ENCODE measurements at places on chromosomes 3 and 15. TPM values are rescaled to one million over a fixed set of nuclear protein-coding genes. Genes with fewer than 3 reads are reported as not detected.

GRCh38 chr3:82143661-82144412 is 382.4 kb upstream of the GBE1 start:
- H3K4me1 ChIP-seq, result no peaks in the 10 kb centered on the region
- H3K27ac ChIP-seq, result no peak overlapping the region
- no peaks in the 10 kb centered on the region for H3K27me3 ChIP-seq
- no peaks in the 10 kb centered on the region for H3K36me3 ChIP-seq

DNA sequence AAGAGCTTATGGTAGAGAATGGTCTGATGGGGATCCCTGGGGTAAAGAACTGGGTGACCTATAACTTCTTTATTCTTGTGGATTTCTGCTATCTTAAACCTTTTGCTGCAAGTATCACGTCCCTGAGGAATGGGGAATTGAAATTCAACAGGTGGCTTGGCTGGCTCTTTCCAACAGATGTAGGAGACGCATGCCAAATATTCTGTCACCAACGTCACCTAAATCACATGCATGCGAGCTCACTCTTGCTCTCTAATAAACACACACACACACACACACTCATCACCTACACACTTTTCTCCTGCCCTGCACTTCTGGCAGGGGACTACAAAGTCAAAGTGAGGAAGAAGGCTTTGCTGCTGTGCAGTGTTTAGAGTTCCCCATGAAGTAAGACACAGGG is 145.8 kb upstream of the NECTIN3 start:
- H3K36me3 ChIP-seq, result no peaks in the 10 kb centered on the region
- H3K4me1 ChIP-seq, result no peaks in the 10 kb centered on the region
- no peak overlapping the region for H3K27ac ChIP-seq
- H3K27me3 ChIP-seq, result no peaks in the 10 kb centered on the region
- no peak overlapping the region for H3K4me3 ChIP-seq

DNA sequence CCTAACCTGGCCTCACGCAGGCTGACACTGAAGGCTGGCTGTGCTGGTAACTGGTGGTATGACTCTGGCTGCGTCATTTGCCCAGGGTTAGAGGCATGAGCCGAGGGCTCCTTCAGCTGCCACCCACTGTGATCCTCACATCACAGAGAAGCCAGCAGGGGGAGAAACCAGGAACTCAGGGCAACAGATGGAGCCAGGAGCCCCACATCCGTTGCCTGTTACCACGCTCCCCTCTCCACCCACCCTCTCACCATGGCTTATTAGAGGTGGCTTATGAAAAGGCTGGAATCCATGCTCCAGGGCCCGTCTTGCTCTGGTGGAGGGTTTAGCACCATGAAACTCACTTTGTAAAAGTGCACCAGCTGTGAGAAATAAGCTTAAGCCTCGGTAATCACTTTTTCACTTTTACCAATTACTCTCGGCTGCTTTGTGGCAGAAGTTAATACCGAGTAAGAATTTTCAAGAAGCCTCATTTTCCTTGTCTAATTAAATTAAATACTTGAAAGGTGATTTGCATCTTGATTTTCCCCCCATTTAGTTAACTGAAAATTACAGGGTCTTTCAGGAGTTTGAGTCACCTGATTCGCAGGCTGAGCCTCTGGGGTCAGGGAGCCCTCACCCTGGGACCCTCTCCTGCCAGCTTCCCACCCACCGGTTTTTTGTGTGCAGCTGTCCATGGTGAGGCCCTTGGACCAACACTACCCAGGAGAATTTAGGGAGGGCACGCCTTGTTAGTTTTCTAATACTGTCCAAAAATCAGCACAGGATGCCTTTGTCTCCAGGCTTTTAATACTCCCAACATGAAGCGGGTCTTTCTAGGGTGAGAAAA is 60.9 kb downstream of the ASB7 start:
- peaks cover 7% of the 10 kb centered on the region for H3K27me3 ChIP-seq
- DNase-seq, result no peak
- no peaks in the 10 kb centered on the region for H3K36me3 ChIP-seq

The PPP1R14D gene
- not detected for total RNA-seq
